Camera-type eye (tissue), 1 donor: ENCODE measurements at places on chromosomes 12 and 14. TPM values are rescaled to one million over a fixed set of nuclear protein-coding genes. Genes with fewer than 3 reads are reported as not detected.

PTCSC3 gene
- not detected for total RNA-seq

TIMELESS gene
- total RNA-seq, result 24.6 TPM

PRPF39 gene
- 96.4 TPM for total RNA-seq

KERA gene
- 52.3 TPM for total RNA-seq

CABP1 gene
- 5.7 TPM for total RNA-seq

ZNF84 gene
- total RNA-seq, result 94.9 TPM

RBM19 gene
- total RNA-seq, result 32.2 TPM

SLC39A2 gene
- 0.49 TPM for total RNA-seq

KRT6C gene
- total RNA-seq, result not detected
